Muscle of leg (tissue), 16 donors: ENCODE measurements at places on chromosomes 4 and X.

DNA sequence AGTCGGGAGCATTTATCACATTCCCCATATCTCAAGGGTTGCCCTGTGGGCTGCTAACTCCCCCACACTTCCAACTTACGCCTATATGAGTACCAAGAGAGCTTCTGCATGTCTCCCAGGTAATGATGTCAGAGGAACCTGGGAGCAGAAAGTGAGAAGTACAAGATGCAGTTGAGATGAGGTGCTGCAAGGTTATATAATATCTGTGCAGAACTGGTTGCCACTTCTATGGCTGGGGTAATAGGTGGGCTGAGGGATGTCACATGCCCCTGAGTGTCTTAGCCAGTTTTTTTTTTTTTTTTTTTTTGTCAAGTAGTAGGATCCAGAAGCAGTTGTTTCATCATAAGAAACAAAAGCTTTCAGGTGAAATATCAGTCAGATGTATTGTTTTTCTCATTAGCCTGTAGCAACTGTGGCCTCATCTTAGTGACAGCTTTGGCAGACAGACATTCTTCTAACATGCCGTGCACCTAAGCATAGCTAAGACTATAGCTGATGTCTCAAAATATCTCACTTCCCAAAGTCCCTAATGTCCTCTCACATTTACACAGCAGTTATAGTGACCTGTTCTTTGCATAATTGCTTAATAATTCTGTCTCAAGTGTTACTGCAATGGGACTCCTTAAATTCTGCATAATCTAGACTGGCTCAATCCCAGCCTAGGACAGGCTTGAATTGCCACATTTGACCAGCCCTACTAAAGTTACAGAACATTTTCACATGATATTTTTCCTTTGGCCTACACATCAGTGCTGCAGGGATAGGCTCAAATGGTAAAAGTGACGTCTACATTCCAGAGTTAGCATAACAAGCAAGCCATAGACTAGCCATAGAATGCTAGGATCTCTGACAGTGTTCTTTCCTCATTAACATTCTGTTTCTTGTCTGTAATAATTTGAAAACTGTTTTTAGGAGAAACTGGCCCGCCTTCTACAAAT is 17.9 kb upstream of the MAOB start:
- DNase-seq = no peak

GRCh38 chrX:7252013-7252610 is 104.2 kb upstream of the PUDP start:
- no peak for DNase-seq

GRCh38 chrX:13756381-13756780 is 21.8 kb downstream of the OFD1 start:
- DNase-seq = no peak

- DNase-seq = no peak
Observed at GRCh38 chr4:91502365-91502764, 801.4 kb upstream of the GRID2 start.

DNA sequence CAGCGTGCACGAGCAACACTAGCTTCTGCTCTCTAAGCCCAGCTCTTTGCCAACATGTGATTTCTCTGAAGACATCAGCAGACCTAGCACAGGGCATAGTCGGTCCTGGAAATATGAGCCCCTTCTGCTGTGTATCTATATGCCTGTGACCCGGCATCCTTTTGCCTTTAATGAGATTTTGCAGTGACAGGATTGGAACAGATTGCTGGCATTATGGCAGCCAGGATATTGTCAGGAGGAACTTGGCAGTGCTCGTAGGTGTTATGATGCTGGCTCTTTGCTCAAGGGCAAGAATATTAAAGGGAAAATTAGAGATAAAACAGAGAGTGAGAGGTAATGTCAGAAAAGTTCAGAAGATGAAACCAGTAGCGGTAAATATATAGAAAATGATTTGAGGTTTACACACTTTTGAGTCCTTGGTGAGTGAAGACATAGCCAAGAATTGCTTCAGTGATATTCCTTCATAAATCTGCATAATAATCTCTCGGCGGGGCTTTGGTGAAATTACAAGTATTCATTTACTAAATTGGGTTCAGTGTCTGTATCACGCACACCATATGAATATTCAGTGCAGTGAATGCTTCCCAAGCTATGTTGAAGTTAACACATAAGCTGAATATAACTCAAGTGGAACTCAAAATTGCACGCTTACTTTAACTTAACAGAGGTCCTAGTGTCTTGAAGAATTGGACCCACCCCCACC is 502.1 kb upstream of the NR3C2 start:
- DNase-seq = no peak

DNA sequence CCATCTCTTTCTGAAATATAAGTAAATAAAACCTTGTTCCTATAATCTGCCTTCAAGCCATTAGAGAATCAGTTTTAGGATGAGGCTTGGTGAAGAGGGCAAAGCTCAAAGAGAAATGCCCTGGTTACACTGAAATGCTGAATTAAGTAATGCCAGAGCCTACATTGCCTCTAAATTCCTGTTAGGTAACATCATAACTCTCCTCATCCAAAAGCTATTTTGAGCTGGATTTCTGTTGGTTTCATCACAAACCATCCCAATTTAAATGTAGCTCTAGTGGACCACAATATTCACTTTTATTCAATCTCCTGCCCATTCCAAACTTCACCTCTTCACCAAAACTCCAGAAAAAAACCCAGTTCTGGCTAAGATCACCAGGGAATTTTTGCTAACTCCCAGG is 1319.7 kb upstream of the TENM3 start:
- peak; percentile 22 for DNase-seq
